NCI-H2107 (cell line): ENCODE measurements at places on chromosomes 3 and 15.

DNA sequence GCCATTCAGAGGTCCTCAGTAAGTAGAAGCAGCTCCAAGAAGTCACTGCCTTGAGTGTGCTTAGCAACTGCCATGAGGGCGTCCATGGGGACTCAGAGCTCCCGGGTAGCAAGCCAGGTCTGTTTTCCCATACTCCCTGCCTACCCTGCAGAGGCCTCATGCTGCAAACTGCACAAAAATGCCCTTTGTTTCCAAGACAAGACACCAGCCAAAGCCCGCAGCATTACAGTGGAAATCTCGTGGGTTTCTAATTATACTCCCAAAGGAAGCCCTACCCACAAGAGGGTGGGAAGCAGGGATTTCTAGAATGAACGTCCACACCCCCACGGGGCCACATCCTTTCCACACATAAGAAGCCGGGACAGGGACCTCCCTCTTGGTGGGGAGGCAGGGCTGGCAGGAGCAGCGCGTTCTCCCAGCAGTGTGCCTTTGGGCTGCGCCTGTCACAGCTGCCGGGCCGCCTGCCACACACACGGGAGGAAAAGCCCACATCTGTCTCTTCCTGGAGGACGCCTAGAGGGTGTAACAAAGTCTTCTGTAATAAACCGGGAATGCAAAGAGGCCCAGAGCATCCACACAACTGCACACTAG is 31.1 kb downstream of the FAM174B start:
- no peak for DNase-seq

GRCh38 chr3:52022323-52023100 is 26.8 kb upstream of the RPL29 start:
- no peak for DNase-seq

- no peak for DNase-seq
Measured at GRCh38 chr3:160618363-160618762, 53.0 kb upstream of the KPNA4 start.

GRCh38 chr3:86968244-86968932 is 22.6 kb downstream of the VGLL3 start:
- no peak for DNase-seq

GRCh38 chr3:40079203-40079846 is 230.2 kb upstream of the EIF1B start:
- no peak for DNase-seq

GRCh38 chr3:44530911-44531310 is 24.1 kb upstream of the ZKSCAN7 start:
- no peak for DNase-seq
